Kidney (tissue), 22 donors: ENCODE measurements at places on chromosomes 7 and 10. TPM values are rescaled to one million over a fixed set of nuclear protein-coding genes. Genes with fewer than 3 reads are reported as not detected.

DNA sequence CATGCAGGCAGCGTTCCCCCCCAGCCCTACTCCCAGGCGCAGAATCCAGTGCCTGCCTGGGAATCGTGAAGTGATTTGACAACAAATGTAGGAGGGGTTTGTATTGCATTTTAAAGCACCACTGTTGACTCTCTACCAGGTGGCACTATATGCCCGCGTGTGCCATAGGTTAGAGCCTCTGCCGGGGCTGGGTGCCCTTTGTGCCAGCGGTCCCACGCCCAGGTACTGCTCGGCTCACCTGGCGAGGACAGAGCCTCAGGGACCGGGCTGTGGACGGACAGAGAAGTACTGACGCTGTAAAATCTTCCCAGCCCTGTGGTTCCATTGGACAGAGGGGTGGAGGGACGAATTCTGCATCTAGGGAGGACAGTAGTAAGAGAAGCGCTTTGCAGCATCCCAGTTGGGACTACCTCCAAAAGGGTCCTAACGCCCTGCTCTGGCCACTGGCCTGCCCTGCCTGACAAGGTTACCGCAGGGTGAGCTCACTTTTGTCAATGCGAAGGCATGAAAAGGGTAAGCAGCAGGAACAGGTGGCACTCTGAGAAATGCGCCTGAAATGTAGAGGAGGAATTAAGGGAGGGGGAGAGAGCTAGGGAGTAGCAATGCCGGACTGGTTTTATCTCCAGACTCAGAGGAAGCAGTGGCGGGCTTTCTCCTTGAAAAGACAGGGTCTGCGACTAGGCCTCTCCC, 788 bp upstream of the CACNA2D1 start:
- H3K4me3 ChIP-seq: peak overlapping the region; percentile 59
- peak overlapping the region; percentile 49 for H3K27ac ChIP-seq
- no peak for DNase-seq
- no peaks in the 10 kb centered on the region for H3K4me1 ChIP-seq
- no peaks in the 10 kb centered on the region for H3K36me3 ChIP-seq

DNA sequence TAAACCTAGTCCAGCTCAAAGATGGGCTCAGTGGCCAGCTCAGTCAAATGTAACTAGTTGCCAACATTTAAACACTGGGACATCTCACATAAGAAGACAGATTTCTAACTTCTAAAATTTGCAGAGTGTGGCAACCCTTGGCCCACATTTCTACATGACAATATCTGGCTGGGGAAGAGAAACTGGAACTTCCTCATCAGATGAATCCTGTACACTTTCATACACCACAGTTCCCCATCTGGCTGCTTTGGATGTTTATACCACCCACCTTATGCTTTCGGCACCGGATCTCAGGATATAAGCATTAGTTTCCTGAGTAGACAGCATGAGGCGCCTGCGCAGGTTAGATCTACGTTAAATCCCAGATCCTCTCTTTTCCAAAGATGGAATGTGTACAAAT, 199.3 kb downstream of the PRKG1 start:
- no peak overlapping the region for H3K27ac ChIP-seq
- H3K4me3 ChIP-seq: no peak overlapping the region
- no peaks in the 10 kb centered on the region for H3K4me1 ChIP-seq
- H3K36me3 ChIP-seq: no peaks in the 10 kb centered on the region
- no peaks in the 10 kb centered on the region for H3K27me3 ChIP-seq
- DNase-seq: no peak

The FLNC gene
- polyA plus RNA-seq: 2.8 TPM

The SH2D4B gene
- polyA plus RNA-seq: not detected

DNA sequence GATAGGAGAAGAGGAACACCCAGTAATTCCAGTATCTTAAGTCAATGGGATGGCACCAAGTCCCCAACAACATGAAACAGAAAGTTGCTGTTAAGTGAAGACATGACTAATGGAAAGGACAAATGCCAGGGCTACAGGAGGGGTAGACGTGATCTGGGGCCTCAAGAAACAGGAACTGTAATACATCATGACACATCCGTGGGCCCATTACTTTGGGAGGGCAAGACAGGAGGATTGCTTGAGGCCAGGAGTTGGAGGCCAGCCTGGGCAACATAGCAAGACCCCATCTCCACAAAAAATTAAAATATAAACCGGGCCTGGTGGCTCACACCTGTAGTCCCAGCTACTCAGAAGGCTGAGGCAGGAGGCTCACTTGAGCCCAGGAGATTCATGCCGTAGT, 408.6 kb upstream of the PRKCQ start:
- H3K4me1 ChIP-seq: no peaks in the 10 kb centered on the region
- H3K4me3 ChIP-seq: no peak overlapping the region
- no peaks in the 10 kb centered on the region for H3K36me3 ChIP-seq
- no peak for DNase-seq
- no peak overlapping the region for H3K27ac ChIP-seq
- no peaks in the 10 kb centered on the region for H3K27me3 ChIP-seq

- no peaks in the 10 kb centered on the region for H3K4me1 ChIP-seq
- no peaks in the 10 kb centered on the region for H3K27me3 ChIP-seq
- H3K36me3 ChIP-seq: no peaks in the 10 kb centered on the region
These were observed 81.7 kb upstream of the HECTD2 start for GRCh38 chr10:91328320-91328984.
